Renal cortical epithelial cell (primary cell): ENCODE measurements at places on chromosomes 13 and 19. TPM values are rescaled to one million over a fixed set of nuclear protein-coding genes. Genes with fewer than 3 reads are reported as not detected.

The LGALS4 gene
- not detected in 2 replicates for total RNA-seq

DNA sequence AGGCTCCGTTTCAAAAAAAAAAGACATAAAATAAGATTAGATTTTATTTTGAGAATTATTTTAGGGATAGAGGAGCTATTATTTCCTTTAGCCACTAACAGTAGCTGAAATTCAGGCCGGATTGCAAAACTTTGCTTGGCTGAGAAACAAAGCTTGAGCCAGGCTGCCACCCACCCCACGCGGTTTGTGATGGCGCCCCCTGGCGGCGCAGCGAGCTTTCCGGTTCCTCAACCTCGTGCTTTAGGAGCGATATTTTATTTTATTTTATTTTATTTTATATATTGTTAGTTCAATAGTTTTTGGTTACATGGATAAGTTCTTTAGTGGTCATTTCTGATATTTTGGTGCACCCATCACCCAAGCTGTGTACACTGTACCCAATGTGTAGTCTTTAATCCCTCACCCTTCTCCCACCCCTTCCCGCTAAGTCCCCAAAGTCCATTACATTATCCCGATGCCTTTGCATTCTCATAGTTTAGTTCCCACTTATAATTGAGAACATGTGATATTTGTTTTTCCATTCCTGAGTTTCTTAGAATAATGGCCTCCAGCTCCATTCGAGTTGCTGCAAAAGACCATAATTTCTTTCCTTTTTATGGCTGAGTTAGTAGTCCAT is 19.8 kb upstream of the CEACAM4 start:
- DNase-seq = no peak

GRCh38 chr19:413756-414420 is 4.9 kb upstream of the C2CD4C start:
- no peak for DNase-seq

GRCh38 chr13:25406377-25406776 is 34.6 kb downstream of the ATP8A2 start:
- DNase-seq = no peak
